Panc1 (cell line): ENCODE measurements at places on chromosomes 13 and 19.

- no peaks in the 10 kb centered on the region for H3K27me3 ChIP-seq
- H3K4me1 ChIP-seq: peaks cover 3% of the 10 kb centered on the region; the same call in 1 of the 2 replicates
Observed at GRCh38 chr13:109227344-109227940, 558.9 kb downstream of the IRS2 start.

GRCh38 chr13:25067064-25067463 is 28.9 kb upstream of the PABPC3 start:
- no peak for DNase-seq
- H3K27me3 ChIP-seq: no peaks in the 10 kb centered on the region; the same call in none of the 2 replicates
- H3K36me3 ChIP-seq: no peaks in the 10 kb centered on the region
- no peak overlapping the region for H3K4me3 ChIP-seq

DNA sequence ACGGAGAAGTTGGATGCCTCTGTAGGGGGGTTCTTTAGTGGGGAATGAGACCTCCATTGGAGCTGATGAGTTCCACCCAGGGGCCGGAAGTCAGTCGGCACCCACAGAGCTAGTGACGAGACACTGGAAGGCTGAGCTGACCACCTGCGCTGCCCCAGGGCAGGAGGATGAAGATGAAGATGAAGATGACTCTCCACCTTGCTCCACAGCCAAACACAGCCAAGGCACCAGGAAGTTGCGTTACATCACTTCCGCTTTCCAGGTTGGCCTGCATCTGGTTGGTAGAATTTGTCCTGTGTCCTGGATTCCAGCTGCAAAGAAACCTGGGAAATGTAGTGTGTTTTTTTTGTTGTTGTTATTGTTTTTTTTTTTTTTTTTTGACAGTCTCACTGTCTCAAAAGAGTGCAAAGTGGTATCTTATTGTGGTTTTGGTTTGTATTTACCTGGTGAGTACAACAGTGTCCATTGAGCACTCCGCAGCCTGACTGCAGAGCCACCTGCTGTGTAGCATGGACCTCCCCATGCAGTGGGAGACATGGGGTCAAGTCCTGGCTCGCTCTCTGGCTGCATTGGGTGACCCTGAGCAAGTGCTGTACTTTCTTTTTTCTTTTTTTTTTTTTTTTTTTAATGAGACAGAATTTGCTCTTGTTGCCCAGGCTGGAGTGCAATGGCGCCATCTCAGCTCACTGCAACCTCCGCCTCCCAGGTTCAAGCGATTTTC is 1.9 kb downstream of the TBC1D17 start:
- no peak for DNase-seq
- no peaks in the 10 kb centered on the region for H3K27me3 ChIP-seq
- peak overlapping the region; percentile 98; the same call in 1 of the 2 replicates for H3K27ac ChIP-seq

- DNase-seq: no peak
- no peaks in the 10 kb centered on the region for H3K4me1 ChIP-seq
Observed at GRCh38 chr19:32166238-32166637, 179.2 kb upstream of the ZNF507 start.

DNA sequence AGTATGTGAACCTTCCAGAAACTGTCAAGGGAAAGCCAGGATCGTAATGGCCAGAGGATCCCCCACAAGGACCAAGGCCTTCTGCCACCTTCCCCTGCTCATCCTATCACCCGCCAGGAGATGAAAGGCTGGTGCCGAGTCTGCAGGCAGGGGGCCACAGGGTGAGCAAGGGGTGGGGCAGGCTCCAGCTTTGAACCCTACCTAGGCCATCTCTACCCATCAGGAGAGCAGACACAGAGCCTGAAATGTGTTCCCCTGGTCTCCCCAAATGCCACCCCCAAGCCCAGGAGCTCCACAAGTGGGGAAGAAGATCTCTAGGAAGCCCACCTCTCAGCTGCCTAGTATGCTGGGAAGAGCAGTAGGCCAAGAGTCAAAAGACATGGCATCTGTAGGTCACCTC is 95.1 kb downstream of the KCTD15 start:
- H3K27ac ChIP-seq: no peak overlapping the region
- DNase-seq: no peak
- no peak overlapping the region for H3K4me3 ChIP-seq

GRCh38 chr13:50187352-50188029 is 172.2 kb downstream of the KCNRG start:
- H3K27me3 ChIP-seq: no peaks in the 10 kb centered on the region
- no peak overlapping the region for H3K4me3 ChIP-seq
- DNase-seq: no peak
- 0 out of 2 replicates have a peak overlapping the region, but pooled peaks have one; percentile 34 for H3K27ac ChIP-seq
- H3K36me3 ChIP-seq: no peaks in the 10 kb centered on the region
- peaks cover 12% of the 10 kb centered on the region; the same call in 1 of the 2 replicates for H3K4me1 ChIP-seq

GRCh38 chr19:1826557-1827521 is 14.8 kb upstream of the ATP8B3 start:
- H3K36me3 ChIP-seq: no peaks in the 10 kb centered on the region
- H3K4me3 ChIP-seq: no peak overlapping the region; the same call in 1 of the 2 replicates
- no peaks in the 10 kb centered on the region for H3K27me3 ChIP-seq
- peak overlapping the region; percentile 72 for H3K27ac ChIP-seq
- DNase-seq: no peak
- peaks cover 23% of the 10 kb centered on the region for H3K4me1 ChIP-seq

GRCh38 chr13:94305934-94306333 is 173.5 kb downstream of the DCT start:
- no peaks in the 10 kb centered on the region for H3K27me3 ChIP-seq
- no peak overlapping the region for H3K4me3 ChIP-seq
- DNase-seq: no peak
- no peaks in the 10 kb centered on the region for H3K4me1 ChIP-seq
- no peak overlapping the region for H3K27ac ChIP-seq

- H3K27ac ChIP-seq: peak overlapping the region; percentile 68
- no peak for DNase-seq
- H3K36me3 ChIP-seq: no peaks in the 10 kb centered on the region; the same call in 1 of the 2 replicates
- H3K27me3 ChIP-seq: no peaks in the 10 kb centered on the region
Observed at GRCh38 chr13:106532111-106532929, 3.1 kb downstream of the EFNB2 start.
